ENCODE measurements at places on chromosomes 11 and 22.

- DNase-seq = no peak
These were observed 1338.4 kb downstream of the TBC1D22A start for GRCh38 chr22:48100685-48101417.

DNA sequence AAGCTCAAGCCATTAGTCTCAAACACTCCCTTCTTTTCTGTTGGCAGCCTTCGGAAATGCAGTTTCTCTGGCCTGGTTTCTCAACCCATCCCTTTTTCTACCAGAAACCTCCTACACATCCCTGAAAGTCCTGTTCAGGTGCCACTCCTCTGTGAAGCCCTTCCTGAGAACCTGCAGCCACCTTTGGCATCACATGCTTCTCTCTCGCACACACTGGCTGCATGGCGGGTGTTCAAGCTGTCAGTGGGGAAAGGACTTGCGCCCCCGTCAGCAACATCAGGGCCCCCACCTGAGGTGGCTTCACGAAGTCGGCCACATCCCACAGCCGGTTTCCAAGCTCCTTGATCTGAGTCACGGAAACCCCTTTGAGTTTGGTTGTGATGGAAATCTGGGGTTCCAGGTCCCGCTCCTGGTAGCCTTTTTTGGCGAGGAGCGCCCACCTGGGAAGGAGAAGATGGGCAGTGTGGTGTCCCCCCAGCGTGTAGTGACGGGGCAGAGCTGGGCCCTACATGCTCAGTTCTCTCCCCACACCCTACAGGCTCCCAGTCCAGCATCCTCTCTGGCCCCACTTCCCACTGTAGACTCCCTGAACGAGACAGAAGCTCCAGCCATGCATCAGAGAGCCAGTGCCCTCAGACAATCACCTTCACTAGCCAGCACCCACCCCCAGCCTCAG lies 1.7 kb upstream of the LRRC74B start:
- DNase-seq = no peak

GRCh38 chr11:86068138-86068871 lies 579 bp downstream of the PICALM start:
- peak; percentile 45 for DNase-seq

DNA sequence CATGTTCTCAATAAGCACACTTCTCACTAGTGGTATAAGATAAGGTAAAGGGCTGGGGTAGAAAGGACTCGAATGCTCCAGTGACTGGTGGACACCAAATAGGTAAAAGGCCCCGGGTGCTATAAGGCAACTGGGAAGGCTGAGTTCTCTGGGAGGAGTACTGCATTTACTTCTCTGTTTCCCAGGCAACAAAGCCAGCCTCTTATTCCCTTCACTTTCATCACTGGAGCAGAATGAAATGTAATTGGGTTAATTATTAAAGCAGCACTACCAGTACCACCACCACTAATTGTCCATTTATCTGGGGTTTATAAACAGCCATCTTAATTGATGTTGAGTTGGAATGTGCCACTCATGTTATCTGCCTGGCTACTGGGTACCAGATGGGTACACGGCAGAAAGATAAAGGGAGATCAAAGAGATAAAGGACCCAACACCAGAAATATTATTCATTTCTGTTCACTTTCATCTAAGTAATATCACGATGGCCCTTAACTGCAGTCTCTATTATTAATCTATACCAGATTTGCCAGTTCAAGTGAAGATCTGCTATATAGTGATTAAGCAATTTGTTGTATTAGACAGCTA lies 94.4 kb upstream of the CHRM4 start:
- DNase-seq = no peak

- DNase-seq = no peak
These were observed 3.9 kb upstream of the NEFH start for GRCh38 chr22:29476116-29476515.

DNA sequence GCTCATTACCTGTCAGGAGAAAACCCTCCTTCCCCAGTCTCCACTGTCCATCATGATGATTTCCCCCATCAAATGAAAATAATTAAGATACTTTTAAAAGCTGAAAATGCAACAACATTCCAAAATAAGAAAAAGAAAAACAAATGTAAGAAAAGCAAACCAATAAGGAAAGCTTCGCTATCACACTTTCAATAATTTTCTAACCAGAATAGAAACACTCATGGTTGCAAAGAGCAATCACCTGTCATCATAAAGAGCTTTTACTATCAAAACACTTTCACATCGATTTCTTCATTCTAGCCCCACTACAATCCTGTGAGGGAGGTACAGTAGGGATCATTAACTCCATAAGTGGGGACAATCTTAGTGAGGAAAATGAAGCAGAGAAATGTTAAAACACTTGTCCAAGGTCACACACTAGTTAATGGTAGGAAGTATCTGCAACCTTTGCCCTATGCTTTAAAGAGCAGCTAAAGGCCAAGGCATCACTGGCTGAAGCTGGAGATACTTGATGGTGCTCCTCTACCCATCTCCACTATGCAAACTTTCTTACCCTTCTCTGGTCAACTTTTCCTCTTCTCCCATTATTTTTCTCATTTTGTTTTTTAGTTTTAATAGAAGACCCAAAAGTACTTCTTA lies 2.6 kb downstream of the RBM4B start:
- DNase-seq = no peak

GRCh38 chr22:29339381-29340235 lies 24.1 kb upstream of the RASL10A start:
- no peak for DNase-seq

- DNase-seq = no peak
These were observed 34.9 kb upstream of the TRPC6 start for GRCh38 chr11:101618709-101619108.

DNA sequence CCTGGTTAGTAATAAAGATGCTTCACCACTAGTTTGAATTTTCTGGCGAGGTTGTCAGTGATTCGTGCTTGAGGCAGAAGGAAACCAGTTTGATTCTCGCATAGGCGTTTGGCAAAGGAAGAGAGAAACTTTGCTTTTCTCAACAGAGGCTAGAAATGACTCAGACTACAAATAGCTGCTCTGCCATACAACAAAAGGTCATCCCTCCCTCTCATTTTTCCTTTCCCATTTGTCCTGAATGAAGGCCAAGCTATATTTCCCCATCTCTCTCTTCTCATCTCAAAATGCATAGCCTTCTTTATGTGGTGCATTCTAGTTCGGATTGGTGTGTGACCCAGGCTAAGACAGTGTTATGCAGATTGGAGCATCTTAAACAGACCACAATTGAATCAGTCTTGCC lies 741.4 kb downstream of the NTM start:
- no peak for DNase-seq

DNA sequence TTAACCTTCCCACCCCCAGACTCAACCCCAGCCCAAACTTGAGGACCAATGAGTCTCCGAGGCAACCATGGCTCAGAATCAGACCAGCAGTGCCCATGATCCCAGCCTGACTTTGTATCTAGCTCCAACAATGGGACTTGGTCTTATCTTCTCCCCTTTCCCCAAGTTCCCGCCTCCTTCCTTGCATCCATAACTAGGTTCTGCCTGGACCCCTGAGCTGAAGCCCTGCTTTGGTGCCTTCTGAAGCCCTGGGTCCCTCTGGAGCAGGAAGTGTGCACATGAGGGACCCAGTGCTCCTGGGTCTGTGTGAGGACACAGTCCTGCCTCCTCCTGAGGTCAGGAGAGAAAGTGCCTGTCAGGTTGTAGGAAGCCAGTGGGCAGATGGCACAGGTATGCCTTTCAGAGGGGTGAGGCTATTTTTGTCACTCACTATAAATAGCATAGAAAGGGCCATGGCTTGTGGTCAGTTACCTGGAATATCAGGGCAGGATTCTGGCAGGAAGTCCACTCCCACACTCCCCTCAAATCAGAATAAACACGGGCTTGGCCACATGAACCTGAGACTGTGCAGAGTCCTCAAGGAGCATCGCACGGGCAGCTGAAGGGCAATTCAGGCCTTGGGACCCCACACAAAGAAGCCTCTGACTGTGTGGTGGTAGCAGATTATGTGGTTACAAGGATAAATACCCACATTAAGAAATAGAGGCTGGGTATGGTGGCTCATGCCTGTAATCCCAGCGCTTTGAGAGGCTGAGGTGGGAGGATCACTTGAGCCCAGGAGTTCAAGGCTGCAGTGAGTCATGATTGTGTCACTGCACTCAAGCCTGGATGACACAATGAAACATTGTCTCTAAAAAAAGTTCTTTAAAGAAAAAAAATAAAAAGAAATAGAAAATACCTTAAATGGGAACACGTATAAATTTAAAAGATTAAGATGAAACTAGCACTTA lies 27.4 kb downstream of the RCN1 start:
- peak; percentile 18 for DNase-seq

DNA sequence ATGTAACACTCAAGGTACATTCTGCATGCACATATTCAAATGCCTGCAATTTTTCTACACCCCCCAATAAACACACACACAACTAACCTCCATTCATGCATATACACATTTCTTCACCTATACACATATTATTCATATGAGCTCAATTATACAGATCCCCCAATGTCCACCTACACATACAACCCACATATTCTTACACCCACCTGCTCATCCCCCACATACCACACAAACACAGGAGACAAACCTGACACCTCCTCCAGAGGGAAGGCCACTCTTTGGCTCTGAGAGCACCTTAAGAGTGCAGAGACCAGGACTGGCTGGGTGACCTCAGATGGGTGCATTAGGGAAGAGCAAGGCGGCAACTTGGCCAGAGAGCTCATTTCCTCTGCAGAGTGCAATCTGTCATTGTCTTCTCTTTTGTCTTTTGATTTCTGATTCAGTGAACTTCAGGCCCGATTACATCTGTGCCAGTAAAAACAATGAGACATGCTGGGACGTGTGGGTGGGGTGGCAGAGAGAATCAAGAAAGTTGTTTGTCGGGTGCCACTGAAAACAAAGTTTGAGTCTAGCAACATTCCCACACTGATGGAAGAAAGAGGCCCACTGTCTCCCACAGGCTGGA lies 208.4 kb downstream of the NXPE2 start:
- no peak for DNase-seq

DNA sequence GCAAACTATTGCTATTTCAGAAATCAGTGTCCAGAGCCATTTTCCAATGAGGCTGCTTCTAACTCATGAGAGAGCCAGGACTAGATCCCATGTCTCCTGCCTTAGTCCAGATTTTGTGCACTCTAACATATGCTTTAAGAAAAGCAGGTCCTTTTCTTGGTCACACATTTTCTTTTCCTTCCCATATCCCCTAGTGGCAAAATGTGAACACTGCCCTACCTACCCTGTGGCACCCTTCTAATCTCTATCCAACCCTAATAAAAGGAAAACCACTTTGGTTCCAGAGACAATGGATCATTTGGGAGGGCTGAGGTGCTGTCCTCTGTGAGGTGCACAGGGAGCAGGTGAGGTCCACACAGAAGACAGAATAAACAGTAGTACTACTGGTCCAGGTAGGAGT lies 72.0 kb upstream of the DDI1 start:
- DNase-seq = no peak

GRCh38 chr11:94027210-94027609 lies 6.1 kb downstream of the HEPHL1 start:
- no peak for DNase-seq

- DNase-seq = no peak
These were observed 13.5 kb downstream of the BTBD10 start for GRCh38 chr11:13449522-13449921.

All from inflammatory macrophage treated with lipopolysaccharide for 4 hours (primary cell).